ENCODE measurements at places on chromosomes 2 and 18.
A peak's percentile ranks its signal among the peaks of the same experiment; 100 is the strongest.

DNA sequence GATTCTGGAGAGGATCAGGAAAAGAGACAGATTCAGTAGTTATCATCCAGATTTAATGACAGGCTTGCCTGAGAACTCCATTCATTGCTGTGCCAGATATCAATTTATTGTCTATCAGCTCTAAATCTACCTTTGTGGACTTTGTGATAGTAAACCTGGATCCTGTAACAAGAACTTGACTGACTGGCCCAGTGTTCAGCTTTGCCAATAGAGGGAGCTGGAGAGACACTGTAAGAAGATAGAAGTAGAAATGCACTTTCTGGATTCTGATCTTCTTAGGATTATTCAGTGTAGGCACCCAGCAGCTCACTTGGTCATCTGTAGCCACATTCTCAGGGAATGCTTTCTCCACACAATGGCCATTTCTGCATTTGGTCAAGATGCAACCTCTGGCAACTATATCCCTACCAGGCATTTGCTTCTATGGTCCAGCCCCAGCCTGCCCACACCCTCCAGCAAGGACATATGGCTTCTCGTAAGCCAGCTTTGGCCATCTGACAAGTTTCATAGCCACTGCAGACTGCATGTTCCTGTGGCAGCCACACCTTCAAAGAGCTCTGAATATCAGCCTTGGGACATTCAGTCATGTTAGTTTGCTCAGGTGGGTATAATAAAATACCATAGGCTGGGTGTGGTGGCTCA is 6.1 kb upstream of the SERPINB8 start:
- DNase-seq = peak; percentile 79

DNA sequence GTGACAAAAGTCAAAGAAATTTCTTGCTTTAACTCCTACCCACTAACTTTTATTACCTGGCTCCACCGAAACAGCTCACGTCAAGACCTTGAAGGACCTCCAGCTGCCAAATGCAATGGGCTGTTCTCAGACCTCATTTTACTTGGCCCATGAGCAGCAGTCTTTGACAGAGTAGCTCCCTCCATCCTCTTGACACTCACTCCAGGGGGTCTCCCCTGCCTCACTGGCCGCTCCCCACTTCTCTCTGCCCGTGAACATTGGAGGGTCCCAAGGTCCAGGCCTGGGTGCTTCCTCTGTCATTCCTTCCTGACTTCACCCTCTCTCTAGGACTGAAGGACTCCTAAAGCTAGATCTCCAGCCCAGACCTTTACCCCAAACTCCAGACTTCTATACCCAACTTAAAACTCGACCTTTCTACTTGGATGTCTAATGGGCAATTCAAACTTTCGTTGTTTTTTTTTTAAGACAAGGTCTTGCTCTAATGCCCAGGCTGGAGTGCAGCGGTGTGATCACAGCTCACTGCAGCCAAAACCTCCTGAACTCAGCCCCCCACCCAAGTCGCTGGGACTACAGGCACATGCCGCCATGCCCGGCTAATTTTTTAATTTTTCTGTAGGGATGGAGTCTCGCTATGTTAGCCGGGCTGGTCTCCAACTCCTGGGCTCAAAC is 92.9 kb upstream of the ST3GAL5 start:
- no peak for DNase-seq

- DNase-seq = peak; percentile 89
Observed at GRCh38 chr2:18976168-18976961, 382.1 kb downstream of the OSR1 start.

DNA sequence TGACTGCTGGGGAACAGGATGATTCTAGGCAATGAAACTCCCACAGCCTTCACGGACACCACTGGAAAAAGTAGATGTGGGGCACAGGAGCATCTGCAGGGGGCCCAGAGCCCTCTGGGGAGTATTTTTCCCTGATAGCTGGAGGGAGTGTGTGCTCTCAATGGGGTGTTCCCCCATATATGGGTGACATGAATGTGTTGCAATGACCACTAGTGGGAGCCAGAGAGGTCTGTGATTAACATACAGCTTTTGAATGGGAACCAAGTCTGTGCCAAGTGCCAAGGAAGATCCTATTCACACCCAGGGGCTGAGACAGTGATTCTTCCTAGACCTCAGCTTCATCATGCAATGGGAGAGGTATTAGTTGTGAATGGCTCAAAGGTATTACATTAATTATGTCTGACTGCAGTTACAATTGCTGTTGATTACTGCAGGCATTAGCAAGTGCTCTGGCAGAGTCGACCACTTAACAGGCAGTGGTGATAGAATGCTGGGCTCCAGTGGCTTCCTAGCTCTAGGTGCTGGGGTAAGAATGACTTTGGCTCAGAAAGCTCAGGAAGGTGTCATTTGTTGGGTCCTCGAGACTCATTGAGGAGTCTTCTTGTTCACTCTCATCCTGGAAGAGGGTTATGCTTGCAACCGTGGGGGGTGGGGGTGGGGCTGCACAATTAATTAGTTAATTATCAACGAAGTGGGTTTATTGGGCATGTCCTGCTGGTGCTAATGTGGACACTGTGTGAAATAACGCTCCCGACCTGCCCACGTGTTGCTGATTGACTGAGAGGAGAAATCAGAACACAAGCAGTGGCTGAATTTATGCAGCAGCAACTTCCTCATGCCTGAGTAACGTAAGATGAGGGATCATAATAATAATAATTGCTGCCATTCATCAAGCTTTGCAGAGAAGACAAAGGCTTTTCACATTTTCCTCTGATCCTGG is 194.1 kb downstream of the CLIP4 start:
- DNase-seq = peak; percentile 53

DNA sequence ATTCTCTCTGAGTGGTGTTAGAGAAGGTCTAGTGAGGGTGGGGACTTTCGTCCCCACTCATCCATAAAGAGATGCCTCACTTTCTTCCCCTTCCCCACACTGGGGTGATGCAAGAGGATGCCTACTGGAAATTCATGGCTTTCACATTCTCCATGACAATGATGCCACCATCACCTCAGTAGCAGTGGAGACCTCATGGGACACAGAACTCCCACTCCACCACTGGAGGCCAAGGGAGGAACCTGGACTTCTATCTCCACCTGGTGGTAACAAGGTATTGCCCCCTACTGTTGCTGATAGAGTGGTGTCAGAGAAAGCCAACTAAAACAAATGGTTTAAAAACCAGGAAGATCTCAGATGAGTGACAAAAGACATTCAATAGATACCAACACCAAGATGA is 110.9 kb downstream of the INHBB start:
- DNase-seq = no peak

DNA sequence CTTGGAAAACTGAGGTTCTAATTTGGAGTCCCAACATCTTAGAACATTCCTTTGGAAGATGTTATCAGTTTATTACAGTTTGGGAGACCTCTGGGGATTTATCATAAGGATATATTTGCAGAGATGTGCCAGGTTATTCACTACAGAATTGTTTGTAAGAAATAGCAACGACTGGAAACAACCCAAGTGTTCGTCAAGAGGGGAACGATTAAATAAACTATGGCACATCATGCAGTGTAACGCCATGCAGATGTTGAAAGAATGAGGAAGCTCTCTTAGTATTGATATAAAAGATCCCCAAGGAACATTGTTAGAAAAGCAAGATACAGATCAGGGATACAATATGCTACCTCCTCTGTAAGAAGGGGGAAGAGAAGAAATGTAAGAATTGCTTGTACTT is 210.6 kb downstream of the TMEM247 start:
- no peak for DNase-seq

DNA sequence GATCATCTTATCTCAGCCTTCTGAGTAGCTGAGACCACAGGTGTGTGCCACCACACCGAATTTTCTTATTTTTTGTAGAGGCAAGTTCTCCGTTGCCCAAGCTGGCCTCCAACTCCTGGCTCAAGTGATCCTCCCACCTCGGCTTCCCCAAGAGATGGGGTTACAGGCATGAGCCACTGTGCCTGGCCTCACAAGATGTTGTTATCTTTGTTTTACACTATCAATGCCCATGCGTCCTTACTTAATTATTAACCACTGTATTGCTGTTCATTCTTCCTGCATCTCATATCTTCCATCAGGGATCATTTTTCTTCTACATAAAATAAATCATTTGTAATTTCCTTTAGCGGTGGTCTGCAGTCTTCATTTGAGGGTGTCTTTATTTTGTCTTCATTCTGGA is 181.9 kb downstream of the TGIF1 start:
- DNase-seq = no peak

DNA sequence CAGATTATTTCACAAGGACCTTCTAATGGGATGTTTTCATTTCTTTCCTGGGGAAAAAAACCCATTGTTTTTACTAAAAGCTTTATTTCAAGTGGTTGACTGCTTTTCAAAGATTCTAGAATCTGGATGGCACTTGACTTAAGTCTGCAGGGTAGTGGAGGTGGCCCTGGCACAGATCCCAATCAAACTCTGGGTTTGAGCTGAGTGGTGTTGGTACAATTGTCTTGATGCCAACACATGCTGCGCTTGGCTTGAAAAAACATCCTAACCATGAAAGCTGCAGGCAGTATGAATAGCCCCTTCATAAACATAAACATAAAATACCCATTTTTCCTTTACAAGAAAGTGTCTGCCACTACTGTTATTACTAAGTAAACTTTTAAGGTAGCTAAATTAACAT is 3.6 kb downstream of the PAPOLG start:
- no peak for DNase-seq

- no peak for DNase-seq
Observed at GRCh38 chr2:169363560-169364150, 1.3 kb upstream of the LRP2 start.

DNA sequence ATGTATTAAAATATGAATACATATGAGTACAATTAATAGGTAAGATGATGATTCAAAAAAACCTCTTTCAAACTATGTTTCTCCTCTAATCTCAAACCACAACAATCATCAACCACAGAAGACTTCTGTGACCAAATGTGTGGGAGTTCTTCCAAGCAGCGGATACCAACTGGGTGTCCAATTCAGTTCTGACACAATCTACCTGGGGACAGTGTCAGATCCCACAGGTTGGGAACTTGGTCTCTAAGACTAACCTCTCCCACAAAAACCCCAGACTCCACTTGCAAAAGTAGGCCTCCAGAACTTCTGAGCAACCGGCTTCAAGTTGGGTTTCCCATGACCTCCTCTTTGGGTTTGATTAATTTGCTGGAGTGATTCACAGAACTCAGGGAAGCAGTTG is 26.9 kb downstream of the FASTKD1 start:
- no peak for DNase-seq

- DNase-seq = peak; percentile 68
Observed at GRCh38 chr2:48114256-48114655, 208.0 kb upstream of the FBXO11 start.

DNA sequence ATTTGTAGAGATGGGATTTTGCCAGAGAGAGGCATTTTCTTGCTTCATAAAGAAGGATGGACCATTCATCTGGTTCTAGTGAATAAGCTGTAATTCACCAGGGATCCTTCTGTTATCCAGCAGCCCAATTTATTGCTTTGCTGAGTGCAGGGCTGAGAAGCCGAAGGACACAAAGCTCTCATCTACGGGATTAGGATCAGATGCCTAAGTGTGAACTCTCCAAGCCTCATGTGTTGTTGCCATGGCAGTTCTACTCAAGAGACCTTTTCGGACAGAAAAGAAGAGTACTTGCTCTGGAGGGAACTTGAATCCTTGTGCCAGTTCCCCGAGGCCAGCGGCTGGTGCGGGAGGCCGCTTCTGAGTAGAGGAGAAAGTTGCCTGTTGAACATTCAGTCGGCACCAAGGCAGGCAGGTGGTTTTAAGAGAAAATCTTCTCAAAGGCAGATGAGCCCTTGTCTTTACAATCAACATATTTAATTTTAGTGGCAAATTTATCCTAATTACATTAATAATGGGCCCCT is 38.4 kb upstream of the MBP start:
- DNase-seq = no peak

GRCh38 chr18:63157293-63158011 is 162.1 kb downstream of the BCL2 start:
- no peak for DNase-seq

- DNase-seq = peak; percentile 9
Observed at GRCh38 chr18:21242141-21242779, at the start of gene GREB1L. TSS of gene GREB1L (plus strand) at chr18:21242232. CDS start at chr18:21383519, 141,287 bp downstream.

GRCh38 chr2:216194013-216194412 is 84.9 kb downstream of the XRCC5 start:
- DNase-seq = no peak

DNA sequence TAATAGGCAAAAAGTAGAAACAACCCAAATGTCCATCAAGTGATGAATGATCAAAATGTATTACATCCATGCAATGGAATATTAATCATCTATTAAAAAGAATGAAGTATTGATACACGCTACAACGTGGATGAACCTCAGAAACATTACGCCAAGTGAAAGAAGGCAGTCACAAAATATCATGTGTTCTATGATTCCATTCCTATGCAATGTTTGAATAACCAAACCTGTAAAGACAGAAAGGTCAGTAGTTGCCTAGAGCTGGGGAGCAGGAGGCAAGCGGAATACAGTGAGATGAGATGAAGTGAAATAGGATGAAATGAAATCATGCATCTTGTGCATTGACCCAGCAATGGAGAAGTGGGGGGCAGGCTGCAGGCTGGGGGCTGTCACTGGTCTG is 17.9 kb upstream of the COL6A3 start:
- no peak for DNase-seq

DNA sequence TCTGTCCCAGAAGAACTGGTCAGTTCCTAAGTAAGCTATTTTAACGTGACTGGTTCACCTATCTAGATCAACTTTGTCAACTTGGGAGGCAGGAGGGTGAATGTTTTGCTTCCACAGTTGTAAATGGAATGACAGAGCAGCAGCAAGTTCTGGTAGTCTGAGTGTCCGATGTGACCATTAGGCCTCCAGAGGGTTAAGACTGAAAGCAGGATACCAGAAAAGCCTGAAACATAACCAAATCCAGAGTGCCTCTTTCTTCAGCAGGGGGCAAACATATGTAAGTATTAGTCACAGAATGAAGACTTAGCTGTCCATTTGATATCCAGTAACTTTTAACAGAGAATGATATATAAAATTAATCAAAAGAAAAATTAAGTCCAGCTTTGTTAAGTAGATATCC is 9.2 kb downstream of the HOXD3 start:
- no peak for DNase-seq

- DNase-seq = no peak
Observed at GRCh38 chr2:220420820-220421219, 793.4 kb downstream of the SLC4A3 start.

- peak; percentile 16 for DNase-seq
Observed at GRCh38 chr18:34543945-34544344, 166.2 kb upstream of the DTNA start.

GRCh38 chr18:13495961-13496360 is 230.4 kb downstream of the FAM210A start:
- no peak for DNase-seq

GRCh38 chr2:35714883-35715282 is 640.7 kb upstream of the CRIM1 start:
- no peak for DNase-seq

GRCh38 chr18:57807336-57808117 is 4.4 kb upstream of the ATP8B1 start:
- no peak for DNase-seq

DNA sequence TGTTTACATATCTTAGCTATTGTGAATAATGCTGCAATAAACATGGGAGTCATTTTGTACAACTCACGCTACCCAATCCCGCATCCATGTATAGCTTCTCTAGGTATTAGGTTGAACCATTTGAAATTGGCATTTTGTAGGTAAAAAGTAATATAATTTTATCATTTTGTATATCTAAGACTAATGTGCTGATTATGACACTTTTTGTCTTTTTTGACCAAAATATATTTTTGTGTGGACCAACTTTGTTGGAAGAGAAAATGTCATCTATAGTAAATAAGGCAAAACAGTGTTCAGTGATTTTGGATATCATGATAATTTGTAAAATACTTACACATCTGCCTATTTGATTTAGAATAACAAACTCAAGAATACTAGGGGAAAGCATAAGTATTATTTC is 150.7 kb downstream of the MAP2 start:
- no peak for DNase-seq

- DNase-seq = no peak
Observed at GRCh38 chr18:42351455-42351854, 396.4 kb downstream of the PIK3C3 start.
